ENCODE measurements at places on chromosomes 5 and 9.

GRCh38 chr9:14311956-14312685, 1.8 kb downstream of the NFIB start:
- no peak for DNase-seq

DNA sequence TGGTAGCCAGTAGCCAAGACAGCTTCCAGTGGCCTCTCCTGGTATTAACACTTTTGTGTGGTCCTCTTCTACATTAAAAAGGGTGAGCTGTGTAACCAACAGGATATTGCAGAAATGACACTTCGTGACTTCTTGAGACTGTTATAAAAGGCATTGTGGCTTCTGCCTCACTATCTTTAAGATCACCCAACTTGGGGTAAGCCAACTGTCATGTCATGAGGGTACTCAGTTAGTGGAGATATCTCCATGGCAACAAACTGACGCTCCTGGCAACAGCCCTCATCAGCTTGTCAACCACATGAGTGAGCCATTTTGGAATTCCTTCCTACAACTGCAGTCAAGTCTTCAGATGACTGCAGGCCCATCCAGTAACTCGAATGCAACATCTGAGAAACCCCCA, 121.7 kb downstream of the DEPDC1B start:
- no peak for DNase-seq

DNA sequence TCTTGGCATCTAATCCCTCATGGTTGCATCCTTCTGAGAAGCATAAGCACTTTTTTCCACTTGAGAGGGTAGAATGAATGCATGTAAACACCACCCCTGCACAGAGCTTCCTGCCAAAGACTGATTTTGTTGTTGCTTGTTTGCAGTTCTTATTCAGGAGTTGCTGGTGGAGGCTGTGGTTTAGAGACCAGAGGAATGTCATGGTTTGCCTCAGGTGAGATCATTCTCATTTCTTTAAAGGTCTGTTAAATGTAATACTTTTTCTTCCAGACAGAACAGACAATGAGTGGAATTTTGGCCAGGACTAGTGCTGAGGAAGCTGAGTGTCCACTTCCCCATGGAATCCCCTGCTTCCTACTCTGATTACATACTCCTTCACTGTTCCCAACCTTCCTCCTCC, 3.2 kb upstream of the TNC start:
- no peak for DNase-seq

- DNase-seq: no peak
Observed at GRCh38 chr5:86371061-86371460, 246.7 kb upstream of the COX7C start.

GRCh38 chr5:124342584-124342983, 403.9 kb downstream of the ZNF608 start:
- DNase-seq: no peak

DNA sequence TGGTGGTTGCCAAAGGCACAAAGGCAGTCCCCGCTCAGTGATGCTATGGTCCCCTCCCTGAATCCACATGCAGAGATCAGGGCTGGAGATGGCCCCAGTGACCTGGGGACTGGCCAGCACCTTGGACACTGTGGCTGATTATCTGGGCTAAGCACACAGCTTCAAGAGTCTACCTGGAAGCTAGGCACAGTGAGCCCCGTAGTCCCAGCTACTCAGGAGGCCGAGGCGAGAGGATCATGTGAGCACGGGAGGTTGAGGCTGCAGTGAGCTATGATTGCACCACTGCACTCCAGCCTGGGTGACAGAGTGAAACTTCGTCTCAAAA, 8.3 kb upstream of the SCGB3A1 start:
- no peak for DNase-seq

GRCh38 chr9:123329329-123329955, 26.6 kb upstream of the CRB2 start:
- DNase-seq: no peak

GRCh38 chr9:84945878-84946538, 276.5 kb downstream of the NTRK2 start:
- no peak for DNase-seq

DNA sequence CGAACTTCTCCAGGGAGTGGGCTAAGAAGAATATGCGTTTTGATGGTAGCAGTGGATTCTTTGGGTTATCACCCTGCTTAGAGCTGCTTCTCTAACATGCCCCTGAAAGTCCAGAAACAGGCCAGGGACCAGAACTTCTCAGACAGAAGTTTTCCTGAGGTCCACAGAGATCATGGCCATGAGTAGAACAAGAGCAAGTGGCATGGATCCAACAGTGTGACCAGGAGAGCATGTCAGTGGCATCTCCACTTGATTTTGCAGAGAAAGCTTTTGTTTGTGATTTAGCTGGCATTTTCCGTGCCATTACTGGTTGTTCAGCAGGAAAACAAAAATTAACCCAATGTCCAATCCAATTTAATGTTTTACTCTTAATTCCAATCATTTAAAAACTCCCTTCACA, 298.5 kb upstream of the CD180 start:
- DNase-seq: no peak

GRCh38 chr9:6978591-6978990, 220.8 kb downstream of the KDM4C start:
- no peak for DNase-seq

- no peak for DNase-seq
Observed at GRCh38 chr5:74567411-74567995, 73.0 kb downstream of the ENC1 start.

DNA sequence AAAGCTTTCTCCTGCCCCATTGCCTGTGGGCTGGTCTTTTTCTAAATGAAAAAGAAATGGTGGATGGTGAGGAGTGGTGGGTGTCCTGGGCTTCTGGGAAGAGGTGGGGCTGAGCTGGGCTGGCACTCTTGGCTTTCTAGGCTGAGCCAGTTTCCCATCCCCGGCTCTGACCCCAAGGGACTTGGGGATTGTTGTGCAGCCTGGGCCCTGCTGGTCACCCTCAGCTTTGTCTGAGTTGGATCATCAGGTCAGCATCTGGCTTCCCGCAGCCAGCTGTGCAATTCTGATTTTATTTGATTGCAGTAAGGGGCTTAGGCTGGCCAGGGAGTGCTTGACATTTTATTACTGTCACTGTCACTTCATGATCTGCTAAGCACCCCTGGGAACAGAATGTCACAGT, 25.3 kb downstream of the GLRA1 start:
- DNase-seq: no peak

DNA sequence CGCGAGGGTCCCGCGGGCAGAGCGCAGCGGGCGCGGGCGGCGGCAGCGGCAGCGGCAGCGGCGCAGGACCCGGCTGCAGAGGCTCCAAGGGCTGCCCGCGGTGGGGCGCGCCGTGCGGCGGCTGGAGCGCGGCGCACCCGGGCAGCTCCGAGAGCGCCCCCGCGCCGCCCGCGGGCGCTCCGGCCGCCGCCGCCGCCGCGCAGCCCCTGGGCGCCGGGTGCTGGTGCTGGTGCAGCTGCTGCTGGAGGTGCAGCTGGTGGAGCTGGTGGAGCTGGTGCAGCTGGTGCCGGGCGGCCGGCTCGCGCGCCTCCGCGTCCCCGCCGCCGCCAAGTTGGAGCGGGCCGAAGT, 644 bp downstream of the IER5L start:
- DNase-seq: no peak

GRCh38 chr5:133327946-133328401, 276.2 kb downstream of the HSPA4 start:
- DNase-seq: no peak

DNA sequence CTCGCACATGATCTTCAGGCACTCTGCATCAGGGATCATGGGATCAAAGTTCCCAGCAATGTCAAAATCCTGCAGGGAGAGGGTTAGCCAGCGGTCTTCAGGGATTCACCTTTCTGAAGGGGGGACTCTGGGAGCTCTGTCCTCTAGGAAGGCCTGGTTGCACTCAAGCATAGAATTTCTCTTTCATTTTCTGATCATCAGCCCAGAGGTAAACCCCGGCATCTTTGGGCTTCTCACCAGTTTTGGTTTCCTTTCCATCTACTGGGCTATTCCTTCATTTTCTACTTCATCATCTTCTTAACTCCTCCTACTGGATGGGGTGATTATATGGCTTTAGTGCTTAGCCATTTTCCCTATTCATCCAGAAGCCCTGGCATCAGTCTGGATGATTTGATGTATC, 4.6 kb upstream of the DND1 start:
- DNase-seq: no peak

- DNase-seq: no peak
Observed at GRCh38 chr5:2779459-2779858, 28.0 kb upstream of the IRX2 start.

GRCh38 chr5:39148983-39149534, 70.3 kb downstream of the FYB1 start:
- no peak for DNase-seq

All from T-helper 22 cell (primary cell).